ENCODE measurements at places on chromosomes 2 and 18.

DNA sequence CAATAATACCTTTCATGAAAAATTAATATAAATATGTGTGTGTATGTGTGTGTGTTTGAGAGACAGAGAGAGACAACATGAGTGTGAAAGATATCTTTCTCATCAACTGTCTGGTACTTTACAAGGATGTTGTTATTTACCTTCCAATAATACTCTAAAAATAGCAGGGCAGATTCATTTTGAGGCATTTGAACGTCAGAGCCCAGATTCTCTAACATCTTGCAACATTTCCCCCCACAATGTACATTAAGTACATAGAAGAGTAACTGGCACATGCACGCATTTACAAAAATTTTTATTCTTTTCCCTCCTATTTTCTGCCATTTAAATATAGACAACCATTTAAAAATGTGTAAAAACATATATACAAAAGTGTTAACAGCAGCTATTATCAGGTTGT is 100.9 kb downstream of the PID1 start:
- no peak for DNase-seq

DNA sequence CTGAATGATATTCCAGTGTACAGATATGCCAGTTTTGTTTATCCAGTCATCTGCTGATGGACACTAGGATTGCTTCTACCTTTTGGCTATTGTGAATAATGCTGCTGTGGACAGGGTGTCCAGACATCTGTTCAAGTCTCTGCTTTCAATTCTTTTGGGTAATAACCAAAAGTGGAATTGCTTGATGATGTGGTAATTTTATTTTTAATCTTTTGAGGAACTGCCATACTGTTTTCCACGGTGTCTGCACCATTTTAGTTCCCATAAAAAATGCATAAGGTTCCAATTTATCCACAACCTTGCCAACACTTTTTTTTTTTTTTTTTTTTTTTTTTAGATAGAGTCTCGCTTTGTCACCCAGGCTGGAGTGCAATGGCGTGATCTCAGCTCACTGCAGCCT is 141.9 kb upstream of the REV1 start:
- DNase-seq = no peak

DNA sequence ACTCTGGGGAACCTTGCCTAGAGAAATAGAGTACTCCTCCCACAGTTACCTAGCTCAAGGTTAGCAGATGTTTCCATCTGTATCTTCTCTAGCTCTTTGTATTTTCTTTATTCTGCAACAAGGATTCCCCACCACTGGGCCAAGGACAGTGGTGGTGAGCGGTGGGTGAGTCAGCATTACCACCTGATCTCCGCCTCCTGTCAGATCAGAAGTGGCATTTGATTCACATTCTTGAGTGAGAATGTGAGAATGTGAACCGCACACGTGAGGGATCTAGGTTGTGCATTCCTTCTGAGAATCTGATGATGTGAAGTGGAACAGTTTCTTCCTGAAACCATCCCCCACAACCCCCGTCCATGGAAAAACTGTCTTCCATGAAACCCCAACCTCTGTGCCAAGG is 9.0 kb downstream of the EPB41L3 start:
- no peak for DNase-seq

GRCh38 chr2:10502803-10503107 is 54.6 kb upstream of the ODC1 start:
- DNase-seq = no peak
